Stimulated activated CD4-positive, alpha-beta T cell treated with anti-CD3 and anti-CD28 coated beads, Interleukin-15, amount 100 ng/mL, for 48 hours (primary cell): ENCODE measurements at places on chromosomes 3 and 15.

- no peak for DNase-seq
Observed at GRCh38 chr3:32018757-32019564, 37.4 kb downstream of the ZNF860 start.

GRCh38 chr3:52423173-52423572 lies 21.7 kb downstream of the SEMA3G start:
- no peak for DNase-seq

DNA sequence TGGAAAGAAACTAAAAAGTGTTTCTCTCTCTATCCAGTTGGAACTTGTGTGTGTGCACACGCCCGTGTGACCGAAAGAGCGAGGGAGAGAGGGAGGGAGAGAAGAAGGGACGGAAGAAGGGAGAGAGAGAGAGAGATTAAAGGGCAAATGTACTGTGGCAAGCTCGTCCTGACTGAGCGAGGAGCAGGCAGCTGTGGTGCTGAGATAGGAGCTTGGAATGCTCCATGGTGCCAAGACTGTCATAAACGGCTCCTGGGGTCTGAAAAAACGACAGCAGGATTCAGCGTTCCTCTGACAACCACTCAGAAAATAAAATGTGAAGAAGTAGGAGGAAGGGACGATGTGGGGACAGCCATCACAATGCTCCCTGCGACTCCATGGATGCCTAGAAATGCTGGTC lies 276.0 kb downstream of the SV2B start:
- no peak for DNase-seq

DNA sequence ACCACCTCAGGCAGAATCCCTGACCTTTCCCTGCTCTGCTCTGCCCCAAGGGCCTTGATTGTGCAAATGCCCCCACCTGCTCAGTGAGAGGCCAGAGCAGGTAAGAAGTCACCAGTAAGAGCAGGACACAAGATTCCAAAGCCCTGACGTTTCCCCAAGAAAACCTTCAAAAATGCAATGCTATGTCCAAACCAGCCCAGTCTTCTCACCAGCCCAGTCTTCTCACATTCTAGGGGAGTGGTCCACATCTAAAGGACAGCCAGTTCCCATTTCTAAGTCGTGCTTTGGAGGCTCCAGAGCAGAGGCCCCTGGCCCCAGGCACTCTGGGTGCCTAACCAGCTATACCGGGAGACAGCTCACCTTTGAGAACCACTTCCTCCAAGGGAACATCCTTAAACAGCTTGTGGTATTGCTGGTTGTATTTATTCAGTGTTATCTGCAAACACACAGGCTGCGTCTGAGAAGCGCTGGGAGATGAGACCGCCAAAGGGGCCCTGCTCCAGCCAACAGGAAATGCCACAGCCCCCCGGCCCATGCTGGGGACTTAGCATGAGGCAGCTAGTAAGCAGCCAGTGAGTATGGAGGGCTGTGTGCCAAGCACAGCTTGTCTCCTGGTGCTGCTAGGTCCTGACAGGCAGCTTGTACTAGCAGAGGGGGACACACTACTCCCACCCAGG lies 29.3 kb downstream of the GRAMD2A start:
- no peak for DNase-seq

GRCh38 chr3:100953103-100953502 lies 40.1 kb downstream of the ABI3BP start:
- DNase-seq: no peak

- no peak for DNase-seq
Observed at GRCh38 chr3:179512378-179512777, 50.3 kb upstream of the ACTL6A start.

DNA sequence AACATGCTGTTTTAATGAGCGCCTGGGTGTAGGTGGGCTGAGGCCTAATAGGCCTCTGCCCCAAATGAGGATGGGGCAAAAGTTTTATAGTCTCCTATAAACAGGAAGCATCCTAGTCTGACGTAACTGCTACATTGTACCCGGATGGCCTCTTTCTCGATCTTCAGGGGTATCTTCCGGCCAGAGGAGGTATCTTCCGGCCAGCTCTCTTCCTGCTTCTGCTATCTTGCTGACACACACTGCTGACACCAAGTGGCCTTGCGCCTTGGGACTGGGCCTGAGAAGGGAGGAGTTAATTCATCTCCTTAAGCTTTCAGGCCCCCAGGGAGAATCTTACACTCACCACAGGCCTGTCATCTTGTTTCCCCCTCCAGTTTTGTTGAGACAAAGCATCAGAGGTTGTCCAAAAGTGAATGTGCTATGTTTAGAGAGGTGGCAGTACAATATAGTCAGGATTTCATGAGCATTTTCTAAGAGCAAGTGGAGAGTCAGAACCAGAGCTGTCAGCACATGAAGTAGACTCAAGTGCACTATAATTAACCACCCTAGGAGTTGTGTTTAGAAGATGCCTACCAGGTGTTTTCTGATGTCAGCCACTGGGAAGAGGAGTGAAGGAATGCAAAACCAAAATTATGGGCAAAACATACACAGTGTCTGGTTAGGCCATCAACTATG lies 15.6 kb upstream of the IGSF10 start:
- DNase-seq: no peak

DNA sequence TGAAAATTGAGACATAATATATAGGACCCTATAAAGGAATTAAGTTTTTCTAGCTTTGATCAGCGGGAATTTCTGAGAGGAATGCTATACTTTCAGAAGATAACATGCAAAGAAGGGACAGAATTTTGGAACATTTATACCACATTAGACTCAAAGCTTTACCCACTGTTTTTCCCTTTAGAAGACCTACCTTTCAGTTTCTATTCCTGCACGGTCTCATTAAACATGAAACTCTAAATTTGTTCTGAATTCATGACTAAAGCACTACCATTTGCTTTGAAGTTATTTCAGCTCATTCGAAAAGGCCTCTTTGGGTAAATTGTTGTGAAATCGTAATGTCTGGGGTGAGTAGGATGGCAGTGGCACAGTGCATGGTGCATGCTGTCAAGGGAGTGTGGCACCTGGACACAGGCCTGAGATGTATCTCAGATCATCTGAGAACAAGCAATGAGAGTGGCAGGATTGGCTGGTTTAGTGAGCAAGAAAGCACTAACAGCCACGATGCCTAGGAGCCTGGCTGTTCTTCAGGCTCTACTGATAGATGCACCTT lies 42.5 kb downstream of the CHCHD4 start:
- DNase-seq: peak; percentile 4

DNA sequence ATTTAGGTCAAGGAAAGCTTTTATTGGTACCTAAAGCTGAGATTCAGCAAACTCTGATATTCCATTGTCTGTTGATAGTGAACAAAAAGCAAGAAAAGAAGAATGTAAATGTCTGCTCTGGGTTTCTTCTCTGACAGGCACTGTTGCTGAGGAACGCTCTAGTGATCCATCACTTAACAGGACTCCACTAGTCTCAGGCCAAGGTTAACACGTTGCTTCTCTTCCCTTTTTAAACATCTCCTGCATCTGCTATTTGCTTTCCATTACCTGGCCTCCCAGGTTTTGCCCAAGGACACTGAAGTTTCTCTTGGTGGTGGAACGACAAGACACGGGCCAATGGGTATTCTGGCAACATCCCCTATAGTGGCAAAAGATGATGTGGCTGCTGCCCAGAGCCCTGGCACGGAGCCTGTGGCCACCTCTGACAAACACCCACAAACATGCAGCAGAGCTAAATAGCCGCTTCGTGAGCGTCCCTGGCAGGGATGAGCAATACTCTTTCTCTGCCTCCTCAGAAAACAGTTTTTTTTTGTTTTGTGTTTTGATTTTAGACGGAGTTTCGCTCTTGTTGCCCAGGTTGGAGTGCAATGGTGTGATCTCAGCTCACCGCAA lies 97.8 kb upstream of the AKAP13 start:
- no peak for DNase-seq

DNA sequence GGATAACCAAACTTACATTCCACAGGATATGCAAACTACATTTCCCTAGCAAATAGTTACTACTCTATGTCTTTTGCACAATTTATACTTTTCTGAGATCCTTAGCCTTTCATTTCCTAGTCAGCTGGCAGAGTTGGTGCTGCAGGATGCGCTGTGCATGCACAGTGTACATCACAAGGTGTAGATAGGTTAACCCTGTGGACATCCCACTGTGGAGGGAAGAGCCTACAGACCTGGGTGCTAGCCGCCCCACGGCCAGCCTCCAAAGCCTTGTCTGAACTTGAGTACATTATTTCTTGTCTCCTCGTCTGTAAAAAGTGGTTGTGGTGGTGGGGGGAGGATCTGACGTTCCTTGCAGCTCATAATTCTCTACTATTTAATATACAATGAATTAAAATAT lies 3.5 kb downstream of the TNFSF10 start:
- DNase-seq: no peak

- DNase-seq: no peak
Observed at GRCh38 chr3:63639806-63640205, 12.7 kb upstream of the SNTN start.

- DNase-seq: no peak
Observed at GRCh38 chr15:95845862-95846515, 484.5 kb upstream of the NR2F2 start.

GRCh38 chr3:2910997-2911396 lies 199.2 kb downstream of the IL5RA start:
- DNase-seq: no peak

DNA sequence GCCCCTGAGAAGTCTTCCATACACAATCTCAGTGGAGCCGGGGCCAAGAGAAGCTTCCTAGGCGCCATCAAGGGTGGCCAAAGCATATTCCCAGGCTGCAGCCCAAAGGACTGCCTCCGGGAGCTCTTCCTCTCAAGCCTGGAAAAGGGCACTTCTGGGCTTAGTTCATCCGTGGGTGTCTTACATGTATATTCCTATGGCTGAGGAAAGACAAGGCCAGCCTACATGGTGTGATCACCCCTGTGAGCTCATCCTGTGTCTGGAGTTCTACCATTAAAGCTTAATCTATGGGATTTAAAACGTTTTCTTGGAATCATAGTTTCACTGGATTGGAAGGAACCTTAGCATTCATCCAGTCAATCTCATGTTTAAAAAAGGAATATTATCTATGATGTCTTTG lies 21.9 kb upstream of the TIMP4 start:
- no peak for DNase-seq

- no peak for DNase-seq
Observed at GRCh38 chr3:52978109-52978754, 67.6 kb downstream of the SFMBT1 start.

DNA sequence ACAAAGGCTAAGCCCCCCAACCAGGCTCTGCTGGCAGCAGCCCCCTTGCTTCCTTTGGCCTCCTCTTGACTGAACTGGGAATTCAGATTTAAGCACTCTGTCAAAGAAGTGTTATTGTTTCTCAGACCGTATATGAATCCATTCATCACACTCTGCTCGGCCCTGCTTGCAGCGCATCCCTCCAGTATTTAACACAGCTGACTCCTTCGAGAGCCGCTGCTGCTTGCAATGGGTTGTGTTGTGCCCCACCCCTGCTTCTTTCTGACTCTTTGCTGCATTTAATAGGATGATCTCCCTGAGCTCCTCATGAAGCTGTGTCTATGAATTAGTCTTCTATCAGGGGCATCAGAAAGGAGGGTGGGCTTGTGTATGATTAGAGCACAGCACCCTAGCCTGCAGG lies 31.2 kb downstream of the C3orf20 start:
- no peak for DNase-seq

DNA sequence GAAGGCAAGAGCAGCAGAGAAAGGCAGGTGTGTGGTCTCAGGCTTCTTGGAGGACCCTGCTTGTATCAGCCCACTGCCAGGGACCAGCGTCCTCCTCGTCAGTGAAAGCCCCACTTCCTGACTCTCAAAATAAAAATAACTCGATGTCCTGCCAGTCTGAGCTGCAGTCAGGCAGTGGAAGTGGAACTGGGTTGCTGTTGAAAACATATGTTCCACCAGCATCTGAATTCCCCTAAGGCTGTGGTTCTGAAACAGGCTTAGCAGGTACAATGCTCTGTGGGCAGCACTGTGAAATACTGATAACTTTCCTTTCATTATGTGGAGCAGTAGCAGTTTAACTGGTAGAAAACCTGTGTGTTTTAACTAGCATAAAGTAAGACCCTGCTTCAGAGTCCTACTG lies 121.6 kb upstream of the EIF1B start:
- no peak for DNase-seq
